Fibroblast of skin of abdomen (primary cell): ENCODE measurements at places on chromosomes 5 and 9.

DNA sequence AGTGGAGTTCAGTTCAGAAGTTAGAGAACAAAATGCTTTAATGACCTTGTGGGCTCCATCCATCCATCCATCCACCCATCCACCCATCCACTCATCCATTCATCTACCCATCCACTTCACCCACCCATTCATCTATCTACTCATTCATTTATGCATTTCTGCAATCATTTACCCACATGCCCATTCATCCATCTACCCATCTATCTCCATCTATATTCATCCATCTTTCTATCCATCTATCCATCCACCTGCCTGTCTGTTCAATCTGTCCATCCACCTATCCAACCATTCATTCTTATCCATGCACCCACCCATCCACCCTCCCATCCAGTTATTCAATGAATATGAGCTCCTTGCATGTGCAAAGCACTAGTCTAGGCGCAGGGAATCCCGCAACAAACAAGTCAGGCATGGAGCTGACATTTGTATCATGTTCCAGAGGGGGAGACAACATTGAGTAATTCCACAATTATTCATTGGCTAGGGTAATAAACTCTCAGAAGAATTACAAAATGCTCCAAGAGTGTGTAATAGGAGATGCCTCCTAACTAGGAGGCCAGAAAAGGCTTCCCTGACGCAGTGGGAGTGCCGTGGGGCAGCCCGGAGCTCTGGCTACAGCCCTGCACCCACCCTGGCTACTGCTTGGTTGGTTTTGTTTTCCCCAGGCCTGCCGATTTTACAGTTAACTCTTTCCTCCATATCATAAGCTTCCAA is 211.2 kb downstream of the NXNL2 start:
- peak; percentile 94 for DNase-seq

DNA sequence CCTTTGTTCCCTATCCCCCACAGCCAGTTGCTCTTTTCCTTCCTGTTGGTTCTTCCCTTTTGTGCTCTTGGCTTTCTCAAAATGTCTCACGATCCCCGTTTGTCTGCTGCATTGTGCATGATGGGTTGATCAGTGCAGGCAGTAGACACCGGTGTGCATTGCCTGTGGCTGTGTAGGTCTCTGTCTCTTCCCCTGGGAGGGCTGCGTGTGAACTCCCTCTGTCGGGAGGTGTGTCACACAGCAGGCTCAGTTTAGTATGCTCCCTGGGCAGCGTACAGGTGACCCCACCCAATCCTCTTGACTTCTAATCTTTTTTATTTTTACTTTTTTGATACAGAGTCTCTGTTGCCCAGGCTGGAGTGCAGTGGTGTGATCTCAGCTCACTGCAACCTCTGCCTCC is 265.3 kb downstream of the FSTL4 start:
- no peak for DNase-seq

GRCh38 chr5:127094161-127094814 is 21.0 kb upstream of the C5orf63 start:
- DNase-seq, result no peak

DNA sequence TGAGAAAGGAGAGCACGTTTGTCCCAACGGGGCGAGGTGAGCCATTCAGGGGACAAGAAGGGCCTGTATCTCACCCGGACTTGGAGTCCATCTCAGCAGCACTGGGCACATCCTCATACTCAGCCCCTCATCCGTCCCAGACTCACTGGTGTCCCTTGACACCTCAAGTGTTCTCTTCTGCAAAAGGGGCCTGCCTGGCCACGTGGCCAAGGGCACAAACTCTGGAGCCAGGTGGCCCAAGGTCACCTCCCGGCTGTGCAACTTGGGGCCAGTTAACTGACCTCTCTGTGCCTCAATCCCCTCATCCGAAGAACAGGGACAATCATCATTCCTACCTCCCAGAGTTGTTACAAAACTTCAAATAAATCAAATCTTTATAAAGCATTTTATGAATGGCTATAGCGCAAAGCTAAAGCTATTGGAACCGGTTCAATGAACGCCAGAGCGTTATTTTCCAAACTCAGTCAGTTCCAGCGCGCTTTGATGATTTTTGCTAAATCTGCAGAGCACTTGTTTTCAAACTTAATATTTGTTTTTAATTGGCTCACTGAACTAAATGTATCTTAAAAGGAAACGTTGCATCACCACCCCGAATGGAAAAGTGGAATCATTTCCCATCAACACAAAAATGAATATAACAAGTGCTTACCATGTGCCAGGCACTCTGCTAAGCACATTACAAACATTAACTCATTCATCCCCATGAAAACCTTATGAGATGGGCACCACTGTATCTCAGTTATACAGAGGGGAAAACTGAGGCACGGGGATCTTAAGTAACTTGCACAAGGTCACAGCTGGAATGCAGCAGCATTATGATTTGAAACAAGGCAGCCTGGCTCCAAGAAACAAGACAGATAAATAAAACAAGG is 49.3 kb downstream of the DUSP1 start:
- peak; percentile 51 for DNase-seq
